ENCODE measurements at places on chromosomes 6 and 20. TPM values are rescaled to one million over a fixed set of nuclear protein-coding genes. Genes with fewer than 3 reads are reported as not detected.

The MANEA gene
- total RNA-seq = 129 TPM

The GJA1 gene
- 1,121 TPM for total RNA-seq

GRCh38 chr6:99592900-99593299 is 13.7 kb upstream of the PRDM13 start:
- H3K36me3 ChIP-seq = no peaks in the 10 kb centered on the region
- no peaks in the 10 kb centered on the region for H3K4me1 ChIP-seq
- peaks cover 100% of the 10 kb centered on the region for H3K27me3 ChIP-seq
- DNase-seq = no peak

DNA sequence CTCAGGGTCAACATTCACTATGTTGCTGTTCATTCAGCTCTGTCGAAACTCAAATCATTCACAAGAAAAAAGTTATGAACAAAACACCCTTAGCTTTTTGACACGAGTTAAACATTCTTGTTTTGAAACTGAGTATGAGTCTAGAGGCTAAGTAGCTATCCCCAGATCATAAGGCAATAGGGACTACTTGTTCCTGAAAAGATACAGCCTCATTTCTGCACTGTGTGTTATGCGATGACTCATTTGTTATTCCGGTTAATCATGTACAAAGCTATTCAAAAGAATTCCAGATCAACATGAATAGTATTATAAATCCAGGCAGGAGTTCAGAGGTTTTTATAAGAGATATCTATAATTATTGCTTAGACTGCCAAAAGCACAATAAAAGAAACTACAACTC is 908.0 kb downstream of the QKI start:
- no peaks in the 10 kb centered on the region for H3K4me1 ChIP-seq
- no peak overlapping the region for H3K27ac ChIP-seq
- no peaks in the 10 kb centered on the region for H3K36me3 ChIP-seq
- H3K4me3 ChIP-seq = no peak overlapping the region

- H3K4me3 ChIP-seq = no peak overlapping the region
- H3K27me3 ChIP-seq = no peaks in the 10 kb centered on the region
- peaks cover 9% of the 10 kb centered on the region for H3K4me1 ChIP-seq
- no peaks in the 10 kb centered on the region for H3K36me3 ChIP-seq
Observed at GRCh38 chr6:117739869-117740268, 64.6 kb downstream of the NUS1 start.

DNA sequence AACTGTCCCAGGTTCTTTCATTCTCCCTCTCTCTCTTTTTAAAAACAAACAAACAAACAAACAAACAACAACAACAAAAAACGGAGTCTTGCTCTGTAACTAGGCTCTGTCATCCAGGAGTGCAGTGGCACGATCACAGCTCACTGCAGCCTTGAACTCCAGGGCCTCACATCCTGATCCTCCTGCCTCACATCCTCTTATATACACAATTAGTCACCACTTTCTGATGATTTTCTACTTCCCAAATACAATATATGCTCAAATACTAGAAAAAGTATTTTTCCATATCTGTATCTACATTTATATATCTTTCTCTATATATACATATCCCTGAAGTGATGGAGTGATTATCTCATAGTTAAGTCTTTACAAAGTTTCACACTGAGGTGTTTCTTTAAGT is 170.7 kb downstream of the EPHA7 start:
- DNase-seq = no peak
- H3K4me1 ChIP-seq = no peaks in the 10 kb centered on the region
- peaks cover 43% of the 10 kb centered on the region for H3K27me3 ChIP-seq
- no peak overlapping the region for H3K27ac ChIP-seq
- H3K4me3 ChIP-seq = no peak overlapping the region
- no peaks in the 10 kb centered on the region for H3K36me3 ChIP-seq

DNA sequence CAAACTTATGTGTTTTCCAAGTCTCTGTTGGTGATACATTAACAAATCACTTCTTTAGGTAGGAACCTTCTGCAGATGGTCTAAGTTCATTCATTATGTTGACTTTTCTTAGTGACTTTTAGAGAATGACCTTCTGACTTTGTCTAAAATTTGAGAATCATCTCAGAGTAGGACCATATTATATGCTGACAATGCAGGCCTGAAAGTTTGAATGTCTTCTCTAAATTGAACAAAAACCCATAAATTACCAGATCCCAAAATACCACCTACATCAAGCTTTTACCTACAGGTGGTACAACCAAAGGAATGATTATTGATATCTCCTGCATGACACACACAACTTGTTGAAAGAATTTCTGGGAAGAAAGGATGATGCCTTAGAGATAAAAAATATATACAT is 191.5 kb downstream of the SOD2 start:
- no peaks in the 10 kb centered on the region for H3K36me3 ChIP-seq
- H3K27me3 ChIP-seq = no peaks in the 10 kb centered on the region
- no peak overlapping the region for H3K4me3 ChIP-seq
- H3K4me1 ChIP-seq = no peaks in the 10 kb centered on the region
- no peak overlapping the region for H3K27ac ChIP-seq
- DNase-seq = no peak

DNA sequence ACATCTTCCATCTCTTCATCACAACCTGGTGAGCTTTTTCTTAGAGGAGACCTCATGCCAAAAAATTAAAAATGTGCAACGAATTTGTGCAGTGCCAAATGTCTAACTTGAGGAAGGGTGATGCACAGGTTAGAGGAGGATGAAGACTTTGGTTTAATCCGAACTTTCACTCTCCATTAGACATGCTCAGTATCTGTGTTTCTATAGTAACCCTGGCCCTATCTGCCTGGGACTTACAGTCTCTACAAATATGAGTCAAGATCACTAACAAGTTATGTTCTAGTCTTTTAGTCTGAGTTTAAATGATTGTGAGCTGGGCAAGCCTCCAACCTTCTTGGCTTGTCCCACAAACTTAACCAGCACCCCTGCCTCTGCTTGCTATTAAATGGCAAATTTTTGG is 377.0 kb downstream of the BMP2 start:
- H3K4me3 ChIP-seq = no peak overlapping the region
- H3K27ac ChIP-seq = no peak overlapping the region
- no peak for DNase-seq
- peaks cover 19% of the 10 kb centered on the region for H3K4me1 ChIP-seq

- H3K36me3 ChIP-seq = peaks cover 26% of the 10 kb centered on the region
- DNase-seq = no peak
- H3K4me3 ChIP-seq = no peak overlapping the region
- no peaks in the 10 kb centered on the region for H3K27me3 ChIP-seq
- H3K4me1 ChIP-seq = peaks cover 4% of the 10 kb centered on the region
- H3K27ac ChIP-seq = no peak overlapping the region
Observed at GRCh38 chr6:38116248-38116647, 296.7 kb downstream of the ZFAND3 start.

Measured in endodermal cell (in vitro differentiated cells).